ENCODE measurements at places on chromosomes 16 and 17.

GRCh38 chr16:4633910-4634635 is 9.4 kb downstream of the MGRN1 start:
- no peak for DNase-seq

- no peak for DNase-seq
These were observed 88.9 kb upstream of the ATF7IP2 start for GRCh38 chr16:10296956-10297340.

DNA sequence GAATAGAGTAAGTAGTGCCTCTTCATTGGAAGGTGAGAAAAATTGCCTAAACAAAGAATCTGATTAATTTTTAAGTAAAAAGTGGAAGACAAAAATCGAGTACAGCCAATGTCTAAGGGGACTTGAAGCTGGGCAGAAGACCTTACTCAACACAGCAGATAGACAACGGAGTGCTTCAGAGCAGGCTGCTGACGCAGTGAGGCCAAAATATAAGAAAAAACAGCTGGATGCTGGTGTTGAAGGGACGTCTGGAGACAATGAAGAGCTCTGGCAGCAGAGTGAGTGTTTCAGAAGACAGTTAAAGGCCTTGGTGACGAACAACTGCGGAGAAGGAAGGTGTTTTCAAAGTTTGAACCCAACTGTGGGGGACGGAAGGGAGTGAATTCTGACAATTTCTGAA is 169.8 kb downstream of the MRTFB start:
- DNase-seq = no peak

DNA sequence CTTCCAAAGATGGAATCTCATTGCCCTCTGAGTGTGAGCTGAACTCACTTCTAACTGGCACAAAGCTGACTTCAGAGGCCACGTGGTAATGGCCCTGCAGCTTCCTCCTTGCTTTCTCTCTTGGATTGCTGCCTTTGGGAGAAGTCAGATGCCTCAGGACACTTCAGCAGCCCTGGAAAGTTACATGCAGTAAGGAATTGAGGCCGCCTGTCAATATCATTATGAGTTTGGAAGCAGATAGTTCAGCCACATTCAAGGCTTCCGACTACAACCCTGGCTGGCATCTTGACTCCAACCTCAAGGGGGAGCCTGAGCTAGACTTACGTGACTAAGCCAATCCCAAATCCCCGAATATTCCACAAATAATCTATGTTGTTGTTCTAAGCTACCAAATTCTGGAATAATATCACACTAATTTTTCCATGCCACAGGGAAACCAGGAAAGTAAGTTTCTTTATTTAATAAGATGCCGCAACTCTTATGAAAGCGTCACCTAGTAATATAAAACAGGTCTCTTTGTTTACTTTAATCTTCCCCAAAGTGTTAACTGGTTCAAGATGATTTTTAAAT is 13.6 kb downstream of the CEP20 start:
- DNase-seq = no peak

GRCh38 chr16:61148930-61149329 is 887.3 kb downstream of the CDH8 start:
- no peak for DNase-seq

- DNase-seq = no peak
These were observed 63.8 kb upstream of the RCVRN start for GRCh38 chr17:9968881-9969280.

DNA sequence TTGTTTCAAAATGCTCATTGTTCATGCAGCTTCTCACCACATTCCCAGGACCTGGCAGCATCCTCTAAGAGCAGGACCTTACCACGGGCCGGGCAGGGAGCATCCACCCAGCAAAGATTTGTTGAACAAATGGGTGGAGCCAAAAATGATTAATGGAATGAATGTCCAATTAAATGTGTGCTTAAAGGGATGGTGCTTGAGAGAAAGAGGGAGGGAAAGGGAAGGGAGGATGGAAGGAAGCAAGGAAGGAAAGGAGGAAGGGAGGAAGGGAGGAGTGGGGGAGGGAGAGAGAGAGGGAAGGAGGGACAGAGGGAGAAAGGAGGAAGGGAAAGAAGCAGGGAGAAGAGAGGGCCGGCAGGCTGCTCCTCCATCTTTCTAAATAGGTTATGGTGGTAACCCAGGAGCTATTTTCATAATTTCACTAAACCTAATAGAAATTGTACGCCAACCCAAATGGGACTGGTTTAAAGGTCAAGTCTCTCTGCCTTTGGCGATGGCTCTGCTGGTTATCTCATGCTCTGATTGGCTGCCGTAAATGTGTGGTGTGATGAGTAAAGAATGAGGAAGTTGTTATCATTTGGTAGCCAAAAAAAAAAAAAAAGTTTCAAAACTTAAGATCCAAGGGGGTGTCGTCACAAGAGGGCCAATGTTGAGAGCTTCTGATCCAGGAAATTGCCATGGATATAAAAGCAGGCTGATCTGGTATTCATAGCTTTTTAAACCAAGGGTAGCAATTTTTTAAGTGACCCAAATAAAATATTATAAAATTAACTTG is 126.7 kb upstream of the FOXF1 start:
- no peak for DNase-seq

- DNase-seq = no peak
These were observed 142.8 kb downstream of the PRKCA start for GRCh38 chr17:66445229-66445628.

DNA sequence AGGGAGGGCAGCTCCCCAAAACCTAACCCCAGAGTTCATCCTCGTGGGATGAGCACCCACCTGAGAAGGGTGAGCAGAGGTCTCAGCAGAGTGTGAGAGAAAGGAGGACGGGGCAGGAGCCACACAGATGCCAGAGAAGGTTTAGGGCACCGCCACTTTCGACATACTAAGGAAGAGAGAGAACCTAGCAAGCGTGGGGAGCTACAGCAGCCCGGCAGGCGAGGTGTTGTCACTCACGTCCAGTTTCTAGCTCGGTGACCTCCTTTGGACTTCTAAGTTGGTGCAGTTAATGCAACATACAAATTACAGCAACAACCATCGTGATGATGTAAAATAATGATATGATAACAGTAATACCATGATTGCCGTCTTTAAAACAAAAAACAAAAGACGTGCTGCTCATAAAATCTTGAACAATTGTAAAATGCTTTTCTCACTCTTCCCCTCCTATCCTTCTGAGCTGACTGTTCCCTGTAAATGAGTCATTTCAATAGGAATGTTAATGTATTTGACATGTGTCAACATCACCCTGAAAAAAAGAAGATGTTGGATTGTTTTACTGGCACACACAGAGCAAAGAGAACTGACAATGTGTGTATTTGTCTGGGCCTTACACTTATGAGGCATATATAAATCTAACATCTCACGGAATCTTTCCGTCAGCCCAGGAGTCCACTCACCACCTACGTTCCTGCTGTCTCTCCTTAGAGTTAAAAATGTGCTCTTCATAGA is 158.2 kb upstream of the MAF start:
- no peak for DNase-seq

GRCh38 chr17:76869496-76870376 is 1.5 kb downstream of the MGAT5B start:
- DNase-seq = no peak

DNA sequence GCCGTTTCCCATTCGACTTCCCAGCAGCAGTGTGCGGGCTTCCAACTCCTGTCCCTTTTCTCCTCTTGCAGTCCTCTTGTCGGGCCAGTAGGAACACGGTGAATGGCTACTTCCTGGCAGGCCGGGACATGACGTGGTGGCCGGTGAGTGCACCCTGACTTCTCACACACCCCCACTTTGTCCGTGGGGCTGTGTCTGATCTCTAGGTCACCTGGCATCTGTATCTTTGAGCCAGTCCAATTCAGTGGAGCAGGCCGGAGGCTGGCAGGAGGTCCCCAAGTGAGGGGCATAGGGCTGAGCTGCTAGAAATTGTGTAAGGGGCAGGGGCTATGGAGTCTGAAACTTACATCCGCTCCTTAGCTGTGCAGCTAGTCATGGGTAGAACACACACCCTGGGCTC is 6.6 kb downstream of the SLC5A10 start:
- no peak for DNase-seq

DNA sequence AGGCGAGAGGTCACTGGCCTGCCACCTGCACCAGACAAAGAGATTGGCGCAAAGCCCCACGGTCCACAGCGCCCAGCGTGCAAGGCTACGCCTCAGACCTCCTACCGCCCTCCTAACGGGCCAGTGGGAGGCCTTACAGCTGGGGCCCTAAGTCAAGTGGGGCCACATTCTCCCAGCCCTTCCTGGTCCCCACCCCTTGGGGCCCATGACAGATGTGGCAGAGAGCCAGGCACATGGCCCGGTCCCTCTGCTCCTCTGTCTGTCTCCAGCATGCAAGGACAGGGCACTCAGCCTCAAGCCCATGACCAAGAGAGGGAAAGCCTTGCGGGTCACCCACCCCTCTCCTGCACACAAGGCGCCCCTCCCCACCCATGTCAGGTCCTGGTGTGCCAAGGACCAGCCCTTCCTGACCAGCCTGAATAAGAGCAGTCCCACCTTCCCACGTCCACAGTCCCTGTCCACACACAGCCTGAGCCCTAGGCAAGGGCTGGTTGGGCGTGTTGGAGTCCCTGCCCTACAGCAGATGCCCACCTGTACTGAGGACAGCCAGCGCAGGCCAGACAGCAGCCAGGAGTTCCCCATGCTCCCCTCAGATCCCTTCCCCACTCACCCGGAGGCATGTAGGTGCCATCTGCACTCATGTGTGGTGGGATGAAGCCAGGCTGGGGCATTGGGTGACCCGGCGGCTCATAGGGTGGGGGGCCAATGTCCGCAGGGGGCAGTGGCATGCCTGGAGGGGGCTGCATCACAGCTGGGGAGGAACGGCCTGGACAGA is 25.3 kb downstream of the CDIP1 start:
- no peak for DNase-seq

DNA sequence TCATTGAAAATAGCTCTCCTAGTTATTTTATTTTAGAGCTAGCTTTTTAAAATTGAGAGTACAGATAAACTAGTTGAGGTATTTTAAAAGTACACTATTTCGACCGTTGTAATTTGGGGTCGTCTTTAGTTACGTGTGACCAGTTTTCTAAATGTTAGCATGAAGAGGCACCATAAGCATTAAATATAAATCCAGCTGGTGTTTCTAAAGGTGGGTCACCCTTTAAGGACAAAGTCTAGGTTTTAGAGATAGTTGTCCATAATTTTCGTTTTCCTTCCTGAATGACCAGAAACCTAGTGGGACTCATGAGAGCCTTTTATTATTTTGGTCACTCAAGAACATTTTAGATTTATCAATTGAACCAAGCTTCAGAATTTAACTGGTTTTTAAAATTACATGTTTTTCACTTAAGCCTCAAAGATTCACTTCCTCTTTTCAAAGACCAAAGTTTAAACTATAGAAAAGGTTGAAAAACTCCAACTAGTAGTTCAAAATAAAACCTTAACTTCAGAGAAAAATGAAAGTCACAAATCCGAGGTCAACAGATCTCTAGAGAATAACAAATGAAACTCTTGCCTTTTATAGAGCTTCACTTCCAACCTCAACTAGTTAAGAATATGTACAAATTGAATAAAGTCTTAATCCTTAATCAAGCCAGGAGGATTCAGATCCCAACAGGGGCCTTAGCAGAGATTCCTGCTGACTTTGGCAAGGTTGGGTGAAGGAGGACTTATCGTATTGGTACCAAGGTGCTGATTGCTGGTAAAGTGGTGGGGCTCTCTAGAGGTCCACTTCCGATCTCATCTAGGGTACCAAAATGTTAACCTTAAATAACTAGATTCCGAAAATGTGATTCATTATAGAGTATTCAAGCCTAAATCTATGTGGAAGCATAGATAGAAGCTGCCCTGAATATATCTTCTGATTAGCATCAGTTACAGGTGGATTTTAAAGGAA is 32.5 kb downstream of the PHKB start:
- DNase-seq = no peak

DNA sequence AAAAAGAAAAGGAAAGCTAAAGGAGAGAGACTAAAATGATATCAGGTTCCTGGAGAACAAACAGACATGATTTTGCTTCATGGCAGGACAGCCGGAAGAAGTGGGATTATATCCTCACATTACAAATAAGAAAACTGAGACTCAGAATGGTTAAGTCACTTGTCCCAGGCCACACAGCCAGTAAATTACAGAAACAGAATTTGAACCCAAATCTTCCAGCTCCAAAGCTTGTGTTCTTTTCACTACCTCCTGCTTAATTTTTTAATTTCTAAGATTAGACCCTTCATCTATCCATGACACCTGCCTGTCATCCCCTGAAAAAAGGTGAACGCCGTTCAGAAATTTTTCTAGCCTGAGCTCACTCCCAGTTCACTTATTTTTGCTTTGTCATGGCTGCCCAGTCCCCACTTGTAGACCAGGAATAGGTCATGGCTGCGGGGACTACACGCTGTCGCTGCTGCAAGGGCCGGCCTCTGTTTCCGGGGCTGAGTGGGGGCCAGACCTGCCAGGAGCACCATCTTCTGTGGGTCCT is 36.1 kb downstream of the MAPT start:
- DNase-seq = no peak

DNA sequence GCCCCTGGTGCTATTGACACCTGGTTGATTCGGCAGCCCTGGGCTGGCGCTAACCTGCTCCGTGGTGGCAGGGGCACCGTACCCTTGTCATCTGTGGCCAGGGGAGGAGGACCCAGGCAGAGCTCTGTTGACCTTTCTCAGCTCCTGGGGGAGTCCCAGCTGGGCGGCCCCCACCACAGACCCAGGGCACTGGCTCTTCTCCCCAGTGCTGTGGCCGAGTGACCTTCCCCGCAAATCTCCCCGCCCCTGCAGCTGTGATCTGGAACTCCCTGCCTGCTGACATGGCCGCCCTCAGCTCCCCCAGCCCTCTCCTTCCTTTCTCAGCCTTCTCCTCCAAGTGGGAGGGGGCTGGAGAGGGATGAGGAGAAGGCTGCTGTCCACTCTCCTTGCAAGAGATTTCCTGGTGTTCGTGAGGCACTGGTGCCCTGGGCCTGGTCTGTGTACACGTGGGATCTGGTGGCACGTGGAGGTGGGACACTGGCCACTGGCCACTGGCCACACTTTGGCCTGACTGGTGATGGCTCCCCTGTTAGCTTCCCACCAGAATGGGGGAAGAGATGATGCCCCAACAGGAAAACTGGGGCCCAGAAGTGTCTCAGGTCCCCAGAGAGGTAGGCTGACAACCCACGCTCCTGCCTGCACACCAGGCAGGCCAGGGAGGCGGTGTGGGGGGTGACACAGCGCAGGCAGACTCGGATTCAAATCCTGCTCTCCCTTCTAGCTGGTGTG is 8.2 kb downstream of the FMNL1 start:
- DNase-seq = peak; percentile 49

DNA sequence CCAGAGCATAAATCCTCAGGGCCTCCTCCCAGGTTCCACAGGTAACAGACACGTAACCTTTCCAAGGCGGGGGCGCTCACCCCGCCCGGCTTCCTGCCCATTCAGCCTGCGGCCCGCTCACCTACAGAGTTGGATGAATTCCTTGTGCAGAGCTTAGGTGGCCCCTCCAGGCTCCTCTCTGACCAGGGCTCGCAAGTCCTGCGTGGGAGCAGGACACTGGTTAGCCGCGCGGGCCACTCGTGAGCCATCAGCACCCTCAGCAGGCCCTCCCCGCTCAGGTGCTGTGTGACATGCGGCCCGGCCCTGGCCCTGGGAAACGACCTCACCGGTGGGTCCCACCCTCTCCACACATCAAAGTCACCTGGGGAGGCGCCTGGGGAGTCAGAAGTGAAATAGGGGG is 528 bp downstream of the TERB1 start:
- no peak for DNase-seq
